ENCODE measurements at places on chromosomes 7 and 10.

DNA sequence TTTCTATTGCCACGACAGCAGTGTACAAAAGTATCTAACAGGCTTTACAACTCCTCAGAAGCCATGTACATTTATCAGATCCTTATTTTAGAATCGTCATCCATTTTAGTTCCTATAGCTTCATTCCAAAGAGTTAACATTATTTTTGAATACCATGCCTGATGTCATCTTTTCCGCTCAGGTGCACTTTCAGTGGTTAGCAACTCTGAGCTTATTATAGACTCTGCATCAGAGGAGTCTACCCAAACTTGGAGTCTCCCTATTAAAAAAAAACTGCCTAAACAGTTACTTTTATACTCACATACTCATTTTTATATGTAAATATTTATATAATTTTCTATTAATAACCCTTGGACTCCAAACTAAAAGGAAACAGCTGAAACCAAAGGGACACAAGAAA is 31.6 kb upstream of the PRSS37 start:
- no peak for DNase-seq

- no peak for DNase-seq
These were observed 112.4 kb upstream of the JAZF1 start for GRCh38 chr7:28292834-28293526.

GRCh38 chr7:66729274-66729673 is 11.3 kb upstream of the RABGEF1 start:
- no peak for DNase-seq

DNA sequence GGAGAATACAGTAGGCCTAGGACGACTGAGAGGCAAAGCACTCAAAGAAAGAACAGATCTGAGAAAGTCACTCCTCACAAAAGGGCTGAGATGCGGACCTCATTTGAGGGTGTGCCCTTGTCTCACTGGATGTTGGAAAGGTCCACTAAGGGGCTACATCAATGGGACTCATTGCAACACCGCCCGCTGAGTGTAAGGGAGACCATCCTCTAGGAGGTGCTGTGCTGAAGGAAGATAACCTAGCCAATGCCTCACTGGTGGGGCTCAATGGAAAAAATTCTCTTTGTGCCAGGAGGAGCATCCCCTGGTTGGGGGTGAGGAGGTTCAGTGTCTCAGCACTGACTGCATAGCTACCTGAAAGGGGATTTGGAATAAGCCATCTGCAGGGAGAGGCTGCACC is 758.7 kb upstream of the CELF2 start:
- DNase-seq: no peak

DNA sequence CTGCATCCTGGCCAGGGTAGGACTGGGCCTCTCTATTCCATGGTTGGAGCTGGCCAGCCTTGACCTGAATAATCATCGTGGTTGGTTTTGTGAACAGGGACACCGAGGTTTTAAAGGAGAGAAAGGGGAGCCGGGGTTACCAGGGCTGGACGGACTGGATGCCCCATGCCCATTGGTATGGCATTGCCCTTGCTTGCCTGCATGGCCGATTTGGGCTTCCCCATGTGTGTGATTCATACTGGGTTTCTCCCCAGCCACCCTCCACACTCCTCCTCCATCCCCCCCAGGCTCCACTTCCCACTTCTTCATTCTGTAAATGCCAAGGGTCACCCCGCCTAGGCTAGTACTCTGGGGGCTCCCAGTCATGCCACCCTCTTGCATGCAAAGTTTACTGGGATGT is 98.8 kb upstream of the MACROH2A2 start:
- DNase-seq: no peak

GRCh38 chr10:12165999-12166775 is 29.5 kb downstream of the NUDT5 start:
- DNase-seq: no peak

DNA sequence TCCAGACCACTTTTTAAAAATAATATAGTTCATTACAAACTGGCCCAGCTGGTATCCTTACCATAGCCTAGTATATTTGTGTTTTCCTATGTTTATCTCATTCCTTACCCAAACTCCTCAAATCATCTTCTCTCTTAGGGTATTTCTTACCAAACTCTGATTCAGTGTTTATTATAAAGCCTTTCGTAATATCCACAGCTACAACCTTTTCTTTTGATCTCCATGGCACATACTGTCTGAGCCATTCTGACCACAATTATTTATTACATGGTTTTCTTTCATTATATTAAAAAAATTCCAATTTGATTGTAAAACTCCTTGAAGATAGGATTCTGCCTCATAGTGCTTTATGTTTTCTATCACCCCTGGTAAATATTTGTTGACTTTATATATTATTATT is 94.2 kb downstream of the LRMDA start:
- DNase-seq: peak; percentile 14

DNA sequence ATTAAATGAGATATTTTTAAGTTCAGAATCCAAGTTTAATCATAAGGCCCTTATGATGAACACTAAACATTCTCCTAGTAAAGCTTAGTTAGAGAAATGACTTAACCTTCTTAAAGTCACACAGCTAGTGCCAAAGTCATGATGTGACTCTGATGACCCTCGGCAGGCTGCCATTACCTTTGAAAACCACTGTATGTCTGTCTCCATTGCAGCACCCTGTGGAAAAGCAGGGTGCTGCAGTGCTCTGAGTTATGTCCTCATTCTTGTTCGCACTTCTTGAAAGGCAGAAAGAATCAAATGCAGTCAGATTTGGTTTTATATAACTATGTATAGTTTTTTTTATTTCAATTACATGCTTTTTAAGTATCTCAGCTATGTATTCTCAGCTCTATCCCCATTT is 105.0 kb downstream of the PHTF2 start:
- peak; percentile 19 for DNase-seq

DNA sequence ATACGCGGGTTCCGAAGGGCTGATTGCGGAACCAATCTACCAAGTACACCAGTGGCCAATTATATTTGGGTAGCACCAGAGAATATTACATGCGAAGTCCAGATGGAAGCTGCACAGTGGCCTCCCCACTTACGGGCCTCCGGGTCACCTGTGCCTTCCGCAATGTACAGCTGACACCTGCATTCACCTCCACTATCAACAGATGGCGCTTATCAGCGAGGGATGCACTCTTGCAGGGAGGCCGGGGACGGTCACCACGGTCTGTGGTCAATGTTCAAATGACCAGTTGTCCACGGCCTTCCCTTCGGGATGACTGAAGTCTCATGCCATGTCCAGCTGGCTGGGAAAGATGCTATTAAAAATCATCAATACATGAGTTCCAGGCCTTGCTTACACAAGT is 47.6 kb downstream of the SLIT1 start:
- no peak for DNase-seq

GRCh38 chr7:80640846-80641245 is 2.4 kb downstream of the CD36 start:
- no peak for DNase-seq

DNA sequence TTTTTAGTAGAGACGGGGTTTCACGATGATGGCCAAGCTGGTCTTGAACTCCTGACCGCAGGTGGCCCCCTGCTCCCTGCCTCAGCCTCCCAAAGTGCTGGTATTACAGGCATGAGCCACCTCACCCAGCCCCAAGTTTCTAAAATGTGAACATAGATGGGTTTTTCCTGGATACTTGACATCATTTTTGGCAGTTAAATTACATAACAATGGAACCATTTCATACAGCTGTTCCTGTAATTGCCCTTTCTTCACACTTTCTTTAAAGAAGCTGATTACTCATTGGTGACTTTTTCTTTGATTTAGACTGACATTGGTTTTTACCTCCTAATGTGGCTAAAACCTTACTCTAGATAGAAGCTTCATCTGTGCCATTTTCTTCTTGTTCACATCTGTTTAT is 5.9 kb downstream of the ZKSCAN1 start:
- no peak for DNase-seq
